ENCODE measurements at places on chromosomes 1 and 21.

GRCh38 chr1:161223805-161224694 lies 622 bp upstream of the APOA2 start:
- DNase-seq = no peak

DNA sequence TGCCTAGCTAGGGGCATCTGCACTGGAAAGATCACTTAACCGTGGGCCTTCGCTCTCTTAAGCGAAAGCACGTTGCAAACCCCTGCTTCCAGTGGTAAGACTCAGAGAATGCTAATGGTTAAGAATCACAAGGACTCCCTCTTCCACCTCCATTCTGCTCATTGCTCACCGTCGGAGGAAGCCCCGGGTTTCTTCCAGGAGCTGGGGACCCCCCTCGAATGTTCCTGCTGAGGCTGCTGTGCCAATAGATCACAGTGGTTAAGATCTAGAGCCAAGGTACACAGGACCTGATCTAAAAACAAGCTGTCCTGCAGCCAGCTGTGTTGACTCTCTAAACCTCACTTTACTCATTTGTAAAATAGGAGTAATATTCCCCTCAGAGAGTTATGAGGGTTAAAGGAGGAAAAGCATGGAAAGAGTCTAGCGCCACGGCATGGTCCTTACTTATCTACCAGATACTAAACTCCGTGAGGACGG lies 765 bp downstream of the VAMP3 start:
- DNase-seq = no peak

- DNase-seq = no peak
Observed at GRCh38 chr1:173353350-173353749, 123.8 kb upstream of the PRDX6 start.

DNA sequence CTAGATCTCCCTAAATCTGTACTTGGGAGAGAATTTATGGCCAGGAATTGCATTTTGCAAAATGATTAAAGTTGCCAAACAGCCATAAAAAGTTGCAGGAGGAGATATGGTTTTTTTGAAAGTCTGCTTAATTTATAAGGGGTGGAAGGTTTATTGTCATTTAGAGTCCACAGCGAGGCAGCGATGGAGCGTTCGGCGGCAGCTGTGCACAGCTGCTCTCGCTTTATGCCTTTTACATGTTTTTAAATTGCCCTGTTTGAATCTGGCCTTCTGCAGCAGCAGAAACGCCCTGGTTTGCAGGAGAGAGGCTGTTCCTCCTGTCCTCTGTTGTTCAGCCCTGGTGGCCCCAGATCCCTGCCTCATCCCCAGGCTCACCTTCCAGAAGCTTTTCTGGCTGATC lies 144.9 kb upstream of the POU3F1 start:
- no peak for DNase-seq

DNA sequence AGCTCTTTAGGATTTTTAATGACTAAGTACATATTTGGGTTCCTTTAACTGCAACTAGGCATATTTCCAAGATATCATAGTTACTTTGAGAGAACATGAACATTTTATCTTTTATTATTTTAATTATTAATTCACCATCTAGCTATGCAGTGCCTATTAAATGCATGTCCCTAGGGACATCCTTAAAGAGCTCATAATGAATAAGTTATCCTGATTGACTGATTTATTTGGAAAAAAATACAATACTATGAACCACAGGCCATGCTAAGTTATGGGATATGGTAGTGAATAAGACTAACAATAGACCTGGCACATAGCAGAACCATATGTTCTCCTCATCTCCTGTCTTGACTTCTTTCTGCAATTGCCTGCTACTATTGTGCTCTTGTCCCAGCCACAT lies 16.4 kb upstream of the C1orf105 start:
- DNase-seq = no peak

- no peak for DNase-seq
Observed at GRCh38 chr21:24939291-24939690, 668.0 kb downstream of the MRPL39 start.

DNA sequence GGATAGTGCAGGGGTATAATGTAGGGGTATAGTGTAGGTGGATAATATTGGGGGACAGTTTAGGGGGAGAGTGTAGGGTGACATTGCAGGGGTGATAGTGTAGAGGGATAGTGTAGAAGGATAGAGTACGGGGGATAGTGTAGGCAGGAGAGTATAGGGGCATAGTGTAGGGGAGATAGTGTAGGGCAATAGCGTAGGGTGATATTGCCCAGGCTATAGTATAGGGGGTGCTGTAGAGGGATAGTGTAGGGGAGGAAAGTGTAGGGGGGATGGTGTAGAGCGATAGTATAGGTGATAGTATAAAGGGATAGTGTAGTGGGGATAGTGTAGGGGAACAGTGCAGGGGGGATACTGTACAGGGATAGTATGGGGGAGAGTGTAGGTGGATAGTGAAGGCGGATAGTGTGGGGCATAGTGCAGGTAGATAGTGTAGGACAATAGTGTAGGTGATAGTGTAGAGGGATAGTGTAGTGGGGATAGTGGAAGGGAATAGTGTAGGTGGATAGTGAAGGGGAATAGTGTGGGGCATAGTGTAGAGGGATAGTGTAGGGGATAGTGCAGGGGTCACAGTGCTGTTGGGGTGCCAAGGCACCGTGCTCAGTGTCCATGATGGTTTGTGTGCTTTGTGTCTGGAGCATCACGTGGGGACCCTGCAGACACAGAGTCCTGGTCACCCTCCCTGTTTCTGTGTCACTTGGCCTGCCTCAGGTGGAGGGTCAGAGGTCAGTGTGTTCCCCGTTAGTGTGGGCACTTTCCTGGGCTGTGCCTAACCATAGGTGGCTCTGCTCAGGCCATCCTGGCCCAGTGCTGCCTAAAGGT lies 10.5 kb upstream of the ARF1 start:
- no peak for DNase-seq

DNA sequence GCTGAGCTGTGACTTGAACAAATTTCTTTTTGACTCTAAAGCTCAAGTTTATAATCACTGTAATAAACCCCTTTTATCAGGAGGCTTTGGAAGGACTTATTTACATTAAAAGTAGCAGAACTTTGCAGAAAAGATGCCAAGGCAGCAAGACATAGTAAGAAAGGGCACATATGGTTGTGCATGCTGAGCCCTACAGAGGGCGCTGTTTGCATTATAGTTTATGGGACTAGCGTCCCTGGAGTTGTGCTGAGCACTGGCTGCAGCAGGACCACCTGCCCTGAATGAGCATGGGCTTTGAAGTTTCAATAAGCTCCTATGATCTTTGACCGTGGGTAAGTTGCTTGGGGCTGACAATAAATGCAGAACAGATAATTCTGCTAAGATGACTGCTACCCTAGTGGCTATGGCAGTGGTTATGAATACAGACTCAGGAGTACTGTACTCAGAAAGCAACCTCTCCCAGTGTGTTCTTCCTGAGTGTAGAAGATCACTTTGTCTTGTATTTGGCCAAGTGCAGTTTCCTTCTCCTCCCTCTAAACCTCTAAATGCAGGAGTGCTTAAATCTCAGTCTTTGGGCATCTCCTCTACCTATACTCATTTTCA lies 45.4 kb upstream of the USP1 start:
- DNase-seq = peak; percentile 61

GRCh38 chr1:16258591-16259135 lies 21.7 kb upstream of the CPLANE2 start:
- no peak for DNase-seq

DNA sequence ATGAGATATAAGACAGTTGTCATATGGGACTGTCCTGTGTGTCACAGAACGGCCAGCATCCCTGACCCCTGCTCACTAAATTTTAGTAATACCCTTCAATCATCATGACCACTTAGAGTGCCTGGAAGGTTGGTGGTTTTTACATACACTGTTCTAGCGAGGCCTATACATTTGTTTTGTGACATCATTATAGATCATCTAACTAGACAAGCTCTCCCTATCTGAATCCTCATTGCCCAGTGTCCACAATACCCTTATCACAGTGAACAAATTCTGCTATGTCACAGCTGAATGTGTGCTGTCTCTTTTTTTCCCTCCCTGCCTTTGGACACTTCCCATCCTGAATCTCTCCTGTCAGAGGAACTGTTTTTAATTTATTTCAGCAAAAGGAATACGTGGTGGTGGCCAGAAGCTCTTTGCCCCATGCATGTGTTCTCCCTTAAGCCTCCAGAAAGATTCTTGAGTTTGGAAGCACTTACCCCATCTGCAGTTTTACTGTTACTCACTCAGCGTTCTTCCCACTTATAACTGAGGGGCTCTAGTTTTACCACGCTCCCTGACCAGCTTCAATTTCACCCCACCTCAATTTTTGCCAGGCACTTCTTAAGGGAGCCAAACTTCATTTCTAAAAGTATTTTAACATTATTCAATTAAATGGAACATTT lies 70.3 kb downstream of the OLFML2B start:
- no peak for DNase-seq

GRCh38 chr1:73766786-73767348 lies 431.1 kb downstream of the LRRIQ3 start:
- no peak for DNase-seq

DNA sequence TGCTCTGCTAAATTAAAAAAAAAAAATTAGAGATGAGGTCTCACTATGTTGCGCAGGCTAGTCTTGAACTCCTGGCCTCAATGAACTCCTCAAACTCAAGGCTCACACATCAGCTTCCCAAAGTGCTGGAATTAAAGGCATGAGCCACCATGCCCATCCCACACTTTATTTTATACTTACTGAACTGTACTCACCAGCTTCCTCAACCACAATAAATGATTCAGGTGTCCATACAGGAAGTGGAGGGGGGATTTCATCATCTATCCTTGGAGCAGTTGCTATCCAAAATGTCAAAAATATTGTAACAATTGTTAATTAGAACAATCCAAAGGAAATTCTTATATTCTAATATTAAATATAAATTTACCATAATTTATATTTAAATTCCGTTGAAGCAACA lies 22.4 kb upstream of the RSBN1 start:
- DNase-seq = no peak

- DNase-seq = peak; percentile 43
Observed at GRCh38 chr1:24948079-24948827, 18.2 kb upstream of the RUNX3 start.

DNA sequence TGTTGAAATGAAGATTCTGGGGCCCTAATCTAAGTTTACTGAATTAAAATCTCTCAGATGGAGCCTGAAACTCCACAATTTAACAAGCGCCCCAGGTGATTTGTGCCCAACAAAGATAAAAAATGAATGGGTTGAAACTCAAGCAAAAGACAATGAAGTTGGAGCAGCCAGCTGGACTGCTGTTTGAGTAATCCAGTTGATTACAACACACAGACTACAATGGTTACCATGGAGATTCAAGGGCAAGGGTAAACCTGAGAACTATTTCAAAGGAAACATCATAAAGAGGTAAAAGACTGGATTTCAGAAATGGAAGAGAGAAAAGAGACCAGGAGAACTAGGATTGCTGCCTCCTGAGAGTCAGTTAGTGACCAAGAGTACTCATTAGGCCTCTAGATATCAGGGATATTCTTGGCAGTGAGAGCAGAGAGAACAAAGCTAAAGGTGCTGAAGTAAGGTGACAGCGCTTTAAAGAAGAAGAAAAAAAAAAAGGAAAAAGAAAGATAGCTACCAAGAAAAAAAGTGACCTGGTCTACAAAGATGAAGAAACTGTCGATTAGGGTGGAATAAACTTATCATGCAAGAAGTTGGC lies 44.5 kb downstream of the LRRC53 start:
- no peak for DNase-seq

- DNase-seq = peak; percentile 40
Observed at GRCh38 chr1:66339944-66340343, 194.0 kb upstream of the SGIP1 start.

- no peak for DNase-seq
Observed at GRCh38 chr1:237327061-237327460, 285.1 kb downstream of the RYR2 start.

DNA sequence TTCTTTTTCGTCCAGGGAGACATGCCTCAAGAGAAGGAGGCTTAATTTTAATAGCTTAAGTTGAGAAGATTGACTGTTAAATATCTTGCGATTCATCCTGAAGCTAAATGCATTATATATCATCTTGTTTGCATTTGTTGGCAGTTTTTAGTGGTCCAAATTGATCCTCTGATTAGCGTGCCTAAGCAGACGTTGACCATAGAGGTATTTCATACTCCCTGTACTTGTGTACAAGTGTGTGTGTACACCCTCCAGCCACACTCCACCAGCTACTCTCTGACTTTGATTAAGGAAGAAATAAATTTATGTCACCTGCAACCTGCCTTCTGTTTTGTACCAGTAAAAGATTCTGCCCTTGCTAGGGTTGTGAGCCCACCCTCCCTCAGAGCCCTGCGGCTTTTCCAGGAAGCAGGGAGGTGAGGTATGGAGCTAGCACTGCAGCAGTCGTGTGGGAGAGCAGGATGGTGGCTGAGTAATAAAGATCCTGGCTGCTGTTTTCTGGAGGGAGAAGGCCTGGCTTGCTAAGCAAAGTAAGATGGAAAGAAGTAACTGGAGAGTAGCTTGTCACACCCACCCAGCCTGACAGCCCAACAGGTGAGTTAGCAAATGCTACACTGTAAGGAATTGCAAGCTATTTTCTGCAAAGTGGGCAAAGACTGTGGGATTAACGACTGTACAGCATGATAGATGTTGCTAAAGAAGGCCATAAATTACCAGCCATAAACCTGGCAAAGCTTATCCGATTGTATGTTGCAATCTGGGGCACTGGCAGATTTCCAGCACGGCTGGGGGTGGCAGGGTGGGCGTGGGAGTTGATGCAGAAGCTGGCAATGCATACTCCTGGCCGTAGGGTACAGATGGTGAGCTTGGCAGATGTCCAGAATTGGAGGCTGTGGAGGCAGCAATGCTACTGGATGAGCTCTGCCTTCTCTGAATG lies 170.2 kb downstream of the TNR start:
- no peak for DNase-seq
